Vagina (tissue), 2 donors: ENCODE measurements at places on chromosomes 6 and 20. TPM values are rescaled to one million over a fixed set of nuclear protein-coding genes. Genes with fewer than 3 reads are reported as not detected.

The CDSN gene
- total RNA-seq: 1.5 TPM

DNA sequence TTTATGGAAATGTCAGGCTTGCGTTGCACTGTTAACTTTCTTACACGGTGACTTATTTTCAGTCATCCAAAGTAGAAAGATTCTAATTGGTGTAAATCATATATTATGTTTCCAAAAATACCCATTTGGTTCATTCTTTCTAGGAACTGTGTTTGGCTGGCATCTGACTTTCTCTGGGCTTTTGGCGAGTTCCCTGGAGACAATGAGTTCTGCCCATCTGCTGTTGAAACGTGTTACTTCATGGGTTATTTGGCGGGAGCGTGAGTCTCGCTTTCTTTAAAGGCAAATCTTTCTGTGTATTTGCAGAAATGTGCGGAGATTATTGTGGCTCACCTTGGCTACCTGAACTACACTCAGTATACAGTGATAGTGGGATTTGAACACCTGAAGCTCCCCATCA lies 29.5 kb downstream of the TMEM181 start:
- no peaks in the 10 kb centered on the region for H3K4me1 ChIP-seq
- H3K36me3 ChIP-seq: no peaks in the 10 kb centered on the region
- H3K4me3 ChIP-seq: no peak overlapping the region

DNA sequence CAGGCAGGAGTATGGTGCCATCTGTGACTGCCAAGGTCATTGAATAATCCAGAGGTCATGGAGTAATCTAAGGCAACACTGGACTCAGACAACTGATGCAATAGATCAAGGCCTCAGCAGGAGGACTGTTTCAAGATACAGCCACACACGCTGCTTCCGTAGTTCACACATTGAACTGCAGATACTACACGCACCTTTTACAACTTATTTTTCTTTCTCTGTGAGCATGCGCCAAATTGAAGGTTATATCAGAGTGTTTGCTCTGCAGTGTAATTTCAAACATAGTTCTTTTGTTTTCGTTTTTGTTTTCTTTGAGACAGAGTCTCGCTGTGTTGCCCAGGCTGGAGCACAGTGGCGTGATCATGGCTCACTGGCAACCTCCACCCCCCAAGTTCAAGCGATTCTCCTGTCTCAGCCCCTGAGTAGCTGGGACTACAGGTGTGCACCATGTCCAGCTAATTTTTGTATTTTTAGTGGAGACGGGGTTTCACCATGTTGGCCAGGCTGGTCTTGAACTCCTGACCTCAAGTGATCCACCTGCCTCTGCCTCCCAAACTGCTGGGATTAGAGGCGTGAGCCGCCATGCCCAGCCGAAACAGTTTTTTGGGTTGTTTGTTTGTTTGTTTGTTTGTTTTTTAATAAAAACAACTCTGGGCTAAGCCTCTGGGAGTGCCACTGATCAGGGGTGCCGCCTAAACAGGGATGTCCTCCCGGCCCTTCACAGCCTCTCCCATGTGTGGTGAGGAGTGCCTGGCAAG lies 96.6 kb upstream of the NAA20 start:
- peaks cover 10% of the 10 kb centered on the region for H3K4me1 ChIP-seq
- DNase-seq: no peak
- H3K4me3 ChIP-seq: no peak overlapping the region
- H3K27ac ChIP-seq: no peak overlapping the region
- no peaks in the 10 kb centered on the region for H3K27me3 ChIP-seq

DNA sequence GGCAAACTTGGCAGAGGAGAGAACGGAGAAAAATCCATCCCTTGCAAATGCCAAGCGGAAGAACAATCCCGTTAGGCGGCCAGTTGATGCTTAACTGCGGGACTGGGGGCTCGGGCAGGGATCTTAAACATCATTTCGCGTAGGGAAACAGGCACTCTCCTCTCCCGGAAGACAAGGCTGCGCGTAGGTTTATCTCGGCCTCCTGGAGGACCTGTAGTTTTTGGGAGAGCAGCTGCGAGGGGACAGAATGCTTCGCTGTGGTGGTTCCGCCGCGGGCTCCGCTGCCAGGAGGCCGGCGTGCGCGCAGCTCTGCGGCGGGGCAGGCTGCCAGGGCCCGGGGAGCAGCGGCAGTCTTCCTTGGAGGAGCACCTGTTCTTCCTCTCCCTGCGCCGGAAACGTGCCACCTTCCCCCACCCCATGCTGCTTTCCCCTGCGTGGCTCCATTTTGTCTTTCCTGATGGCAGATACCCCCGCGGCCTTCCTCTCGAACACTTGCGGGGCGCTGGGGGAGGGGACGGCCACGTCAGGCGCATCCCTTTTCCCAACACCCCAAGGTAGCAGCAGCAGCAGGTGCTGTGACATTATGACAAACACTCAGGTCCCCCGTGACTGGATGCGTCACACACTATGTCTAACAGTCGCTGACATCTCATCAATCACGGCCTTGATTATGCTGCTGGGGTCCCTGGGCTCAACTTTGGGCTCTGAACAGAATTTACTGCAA lies 230.7 kb upstream of the BTBD3 start:
- H3K36me3 ChIP-seq: no peaks in the 10 kb centered on the region
- no peaks in the 10 kb centered on the region for H3K27me3 ChIP-seq
- H3K4me1 ChIP-seq: peaks cover 9% of the 10 kb centered on the region

DNA sequence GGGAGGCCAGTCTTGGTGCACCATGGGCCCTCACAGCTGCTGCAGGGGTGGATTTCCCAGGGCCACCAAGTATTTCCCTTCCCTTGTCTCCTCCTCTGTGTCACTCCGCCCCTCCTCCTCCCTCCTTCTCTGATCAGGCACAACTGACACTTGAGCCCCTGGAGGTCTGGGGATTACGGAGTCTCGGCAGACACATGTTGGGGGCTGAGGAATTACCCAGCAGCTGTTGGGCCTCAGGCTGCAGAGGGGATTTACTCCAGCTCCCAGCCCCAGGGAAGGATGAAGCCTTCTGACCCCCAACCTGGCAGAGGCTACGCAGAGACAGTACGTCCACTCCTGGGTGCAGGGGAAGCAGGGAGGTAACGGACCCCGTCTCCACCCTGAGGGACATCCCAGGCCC lies 420.5 kb upstream of the SULF2 start:
- no peak for DNase-seq
- no peaks in the 10 kb centered on the region for H3K36me3 ChIP-seq
- H3K4me3 ChIP-seq: no peak overlapping the region
- H3K4me1 ChIP-seq: no peaks in the 10 kb centered on the region

DNA sequence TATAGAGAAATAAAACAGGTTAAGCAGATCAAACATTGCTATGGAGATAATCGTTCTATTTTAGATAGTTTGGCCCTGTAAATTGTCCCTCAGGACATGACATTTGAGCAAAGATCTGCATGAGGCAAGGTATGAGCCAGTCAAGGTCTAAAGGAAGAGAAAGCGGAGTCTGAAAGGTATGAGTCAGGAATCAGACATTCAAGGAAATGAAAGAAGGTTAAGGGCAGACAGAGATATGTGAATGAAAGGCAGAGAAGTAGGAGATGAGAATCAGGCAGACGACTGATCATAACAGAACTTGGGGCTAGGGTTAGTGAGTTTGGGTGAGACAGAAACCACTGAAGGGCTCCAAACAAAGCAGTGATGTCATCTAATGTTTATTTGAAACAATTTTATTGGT lies 775.8 kb downstream of the MAFB start:
- H3K27me3 ChIP-seq: no peaks in the 10 kb centered on the region
- no peak overlapping the region for H3K4me3 ChIP-seq
- no peaks in the 10 kb centered on the region for H3K36me3 ChIP-seq
- DNase-seq: no peak

The TBPL1 gene
- total RNA-seq: 17.7 TPM

DNA sequence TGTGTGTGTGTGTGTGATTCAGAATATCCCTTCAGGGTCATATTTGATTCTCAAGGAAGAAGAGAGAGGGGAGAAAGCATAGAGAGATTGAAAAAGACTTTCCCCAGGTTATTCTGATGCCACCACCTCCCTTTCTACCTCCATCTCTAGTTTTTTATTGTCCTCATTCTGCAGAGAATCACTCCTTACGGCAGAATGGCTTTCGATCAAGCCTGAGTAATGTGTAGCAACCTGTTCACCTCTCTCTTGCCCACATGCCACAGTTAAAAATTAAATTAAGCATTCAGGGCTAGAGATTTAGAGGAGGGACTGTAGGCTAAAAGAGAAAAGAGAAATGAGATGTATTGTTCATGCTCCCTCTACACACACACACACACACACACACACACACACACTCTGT lies 18.1 kb downstream of the KLHL32 start:
- H3K4me1 ChIP-seq: peaks cover 8% of the 10 kb centered on the region
- no peak overlapping the region for H3K27ac ChIP-seq
- H3K4me3 ChIP-seq: no peak overlapping the region
- no peaks in the 10 kb centered on the region for H3K27me3 ChIP-seq

- H3K4me1 ChIP-seq: peaks cover 37% of the 10 kb centered on the region
- DNase-seq: no peak
- H3K27ac ChIP-seq: no peak overlapping the region
- H3K36me3 ChIP-seq: no peaks in the 10 kb centered on the region
- no peak overlapping the region for H3K4me3 ChIP-seq
Measured at GRCh38 chr6:149751239-149751638, 1.7 kb downstream of the PCMT1 start.

GRCh38 chr6:33508935-33509926 lies 54.9 kb downstream of the ZBTB9 start:
- peaks cover 15% of the 10 kb centered on the region for H3K4me1 ChIP-seq
- no peaks in the 10 kb centered on the region for H3K36me3 ChIP-seq
- H3K27me3 ChIP-seq: no peaks in the 10 kb centered on the region
- H3K4me3 ChIP-seq: peak overlapping the region; percentile 37
- DNase-seq: no peak

The ENPP5 gene
- total RNA-seq: 2.5 TPM

DNA sequence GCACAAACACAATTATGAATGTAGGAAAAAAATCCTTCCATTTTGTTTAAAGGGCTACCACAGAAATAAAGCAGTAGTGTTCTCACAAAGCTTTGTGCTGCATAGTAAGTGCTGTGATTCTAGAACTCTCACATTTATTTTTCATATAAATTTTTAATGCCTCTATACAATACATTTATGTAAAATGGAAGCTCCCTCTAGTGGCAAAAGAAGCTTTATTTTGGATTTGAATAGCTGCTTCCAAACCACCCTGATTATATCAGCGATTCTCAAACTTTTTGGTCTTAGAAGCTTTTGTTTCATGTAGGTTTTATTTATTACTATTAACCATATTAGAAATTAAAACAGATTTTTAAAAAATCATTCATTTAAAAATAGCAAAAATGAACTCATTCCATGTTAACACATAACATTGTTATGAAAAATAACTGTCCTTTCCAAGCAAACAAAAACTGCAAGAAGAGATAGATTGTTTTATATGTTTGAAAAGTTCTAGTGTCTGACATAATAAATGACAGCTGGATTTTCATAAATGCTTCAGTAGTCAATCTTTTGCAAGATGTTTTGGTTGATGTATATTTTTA lies 38.4 kb downstream of the HS3ST5 start:
- no peaks in the 10 kb centered on the region for H3K4me1 ChIP-seq
- no peaks in the 10 kb centered on the region for H3K36me3 ChIP-seq
- no peaks in the 10 kb centered on the region for H3K27me3 ChIP-seq
- DNase-seq: no peak

The BPIFB1 gene
- not detected for total RNA-seq

The DNAAF9 gene
- 18.4 TPM for total RNA-seq

- no peaks in the 10 kb centered on the region for H3K36me3 ChIP-seq
- H3K27me3 ChIP-seq: no peaks in the 10 kb centered on the region
- H3K4me1 ChIP-seq: no peaks in the 10 kb centered on the region
- no peak for DNase-seq
- H3K4me3 ChIP-seq: no peak overlapping the region
- H3K27ac ChIP-seq: no peak overlapping the region
Measured at GRCh38 chr6:138194287-138194686, 24.0 kb downstream of the PBOV1 start.

GRCh38 chr20:43389211-43389610 lies 68.5 kb upstream of the SRSF6 start:
- H3K36me3 ChIP-seq: no peaks in the 10 kb centered on the region
- H3K27ac ChIP-seq: no peak overlapping the region
- H3K4me1 ChIP-seq: no peaks in the 10 kb centered on the region
- H3K27me3 ChIP-seq: no peaks in the 10 kb centered on the region
- no peak for DNase-seq

- H3K27me3 ChIP-seq: no peaks in the 10 kb centered on the region
- DNase-seq: no peak
- H3K36me3 ChIP-seq: no peaks in the 10 kb centered on the region
- H3K27ac ChIP-seq: no peak overlapping the region
- H3K4me1 ChIP-seq: no peaks in the 10 kb centered on the region
Measured at GRCh38 chr6:160188773-160189172, 67.2 kb downstream of the SLC22A1 start.

- no peaks in the 10 kb centered on the region for H3K4me1 ChIP-seq
- H3K36me3 ChIP-seq: no peaks in the 10 kb centered on the region
- no peak overlapping the region for H3K27ac ChIP-seq
- no peak for DNase-seq
Measured at GRCh38 chr6:5730585-5731263, 276.0 kb downstream of the NRN1 start.

The HUS1B gene
- 0.98 TPM for total RNA-seq

DNA sequence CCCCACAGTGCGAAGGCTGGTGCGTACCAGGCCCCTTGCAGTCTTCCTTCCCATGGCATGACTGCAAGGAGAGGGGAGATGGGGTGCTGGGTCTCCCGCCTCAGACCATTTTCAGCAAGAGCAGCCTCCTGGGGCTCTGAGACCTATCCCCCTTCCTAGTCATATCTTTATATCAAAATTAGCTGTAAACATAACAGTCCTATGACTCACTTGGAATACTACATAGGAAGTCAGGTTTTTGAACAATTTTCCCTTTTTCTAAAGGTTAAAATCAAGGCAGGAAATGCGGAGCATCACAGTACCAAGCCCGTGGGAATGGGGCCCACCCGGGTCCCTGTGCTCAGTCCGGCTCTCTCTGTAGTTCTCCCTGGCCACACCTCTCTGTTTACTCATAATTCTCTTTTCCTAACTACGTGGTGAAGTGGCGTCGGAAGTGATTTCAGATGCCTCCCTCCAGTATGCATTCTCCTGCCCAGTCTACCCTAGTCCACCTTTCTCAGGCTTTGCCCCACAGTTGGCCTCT lies 109.8 kb upstream of the TMEM170B start:
- H3K4me1 ChIP-seq: peaks cover 42% of the 10 kb centered on the region
- no peaks in the 10 kb centered on the region for H3K27me3 ChIP-seq
- H3K27ac ChIP-seq: peak overlapping the region; percentile 60
- no peak for DNase-seq
- no peaks in the 10 kb centered on the region for H3K36me3 ChIP-seq
- H3K4me3 ChIP-seq: no peak overlapping the region
